Hippocampal formation (tissue), 2 donors: ENCODE measurements at places on chromosomes 2 and 18.

DNA sequence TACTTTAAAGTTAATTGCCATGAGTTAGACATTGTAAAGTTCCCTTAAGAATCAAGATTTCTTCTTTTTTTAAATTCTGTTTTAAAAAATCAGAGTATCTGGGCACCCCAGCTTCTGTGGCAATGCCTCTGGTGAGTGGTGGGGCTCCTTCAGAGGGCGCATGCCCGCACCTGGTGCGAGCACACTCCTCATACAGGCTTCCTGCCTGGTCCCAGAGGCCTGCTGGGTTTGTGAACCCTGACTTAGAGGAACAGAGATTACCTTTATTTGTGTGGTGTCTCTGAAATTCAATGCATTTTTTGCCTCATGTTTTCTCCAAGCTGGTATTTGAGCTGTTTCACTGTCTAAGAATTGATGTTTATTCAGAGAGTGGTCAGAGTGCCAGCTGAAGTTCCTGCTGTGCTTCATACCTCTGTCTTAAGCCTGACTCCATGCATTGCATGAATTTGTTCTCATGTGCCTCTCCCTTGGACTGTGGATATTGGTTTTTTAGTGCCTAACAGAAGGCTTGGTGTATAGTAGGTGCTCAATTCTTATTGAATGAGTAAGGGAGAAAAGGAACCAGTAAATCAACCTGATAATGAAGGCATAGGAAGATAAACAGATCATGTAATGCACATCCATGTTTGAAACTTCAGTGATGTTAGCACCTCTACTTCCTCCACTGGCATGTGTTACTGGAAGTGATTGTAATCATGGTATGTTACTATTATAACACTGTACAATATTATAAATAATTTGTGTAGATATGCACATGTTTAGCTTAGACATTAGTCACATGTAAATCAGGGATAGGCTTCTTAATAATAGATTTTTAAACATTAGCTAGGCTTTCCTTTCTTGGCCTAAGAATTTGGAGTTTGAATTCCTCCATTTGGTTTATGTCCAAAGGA lies 29.0 kb downstream of the PHLPP1 start:
- no peak for DNase-seq

DNA sequence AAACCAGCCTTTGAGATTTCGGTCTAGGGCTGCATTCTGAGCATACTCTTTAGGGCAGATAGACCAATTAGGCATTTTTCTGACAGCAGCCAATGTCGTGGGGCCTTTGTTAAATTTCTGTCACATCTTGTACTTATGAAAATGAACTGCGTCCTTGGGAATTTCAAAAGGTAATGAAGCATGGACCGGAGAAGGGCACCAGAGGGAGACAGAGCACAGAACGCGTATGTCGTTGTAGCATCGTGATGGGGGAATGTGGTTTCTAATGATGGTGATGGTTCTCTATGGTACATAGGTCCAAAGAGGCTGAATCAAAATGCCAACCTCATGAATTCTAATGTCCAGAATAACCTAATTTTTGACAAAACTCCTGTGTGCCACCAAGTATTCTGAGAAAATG lies 483.9 kb upstream of the CRIM1 start:
- DNase-seq = no peak

GRCh38 chr2:20567159-20567925 lies 83.6 kb downstream of the HS1BP3 start:
- DNase-seq = no peak

GRCh38 chr2:128329607-128330006 lies 10.9 kb upstream of the HS6ST1 start:
- no peak for DNase-seq
